ENCODE measurements at places on chromosomes 13 and 19. TPM values are rescaled to one million over a fixed set of nuclear protein-coding genes. Genes with fewer than 3 reads are reported as not detected.

Gene NLRP8
- not detected for total RNA-seq

Gene TMEM238
- total RNA-seq, result 5.8 TPM

Gene PLK5
- total RNA-seq, result 0.60 TPM

Gene EPSTI1
- 2.1 TPM for total RNA-seq

Gene RINL
- 14.5 TPM for total RNA-seq

Gene ZNF709
- total RNA-seq, result 3.0 TPM

Gene CEACAM8
- not detected for total RNA-seq

Gene MRPS31
- total RNA-seq, result 28.0 TPM

Gene PSPN
- 3.5 TPM for total RNA-seq

All from WTC11 (cell line).